A172 (cell line): ENCODE measurements at places on chromosomes 5 and 9. TPM values are rescaled to one million over a fixed set of nuclear protein-coding genes. Genes with fewer than 3 reads are reported as not detected.

GRCh38 chr5:169280286-169280685 is 20.7 kb downstream of the SLIT3 start:
- no peak for DNase-seq

DNA sequence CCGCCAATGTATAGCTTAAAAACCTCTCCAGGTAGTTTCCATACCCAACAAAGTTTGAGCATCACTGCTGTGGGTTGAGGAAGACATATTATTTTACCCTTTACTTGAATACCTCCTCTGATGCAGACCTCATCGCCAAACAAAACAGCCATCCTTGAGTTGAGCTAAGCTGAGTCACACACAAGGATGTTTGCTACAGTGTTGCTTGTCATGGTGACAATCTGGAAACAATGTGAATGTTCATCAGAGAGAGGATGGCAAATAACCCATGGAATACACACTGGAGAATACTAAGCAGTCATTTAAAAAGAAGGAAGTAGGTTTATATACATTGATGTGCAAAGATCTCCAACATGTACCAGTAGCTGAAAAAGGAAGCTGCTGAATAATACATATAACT is 41.1 kb upstream of the TCF7 start:
- DNase-seq, result no peak

DNA sequence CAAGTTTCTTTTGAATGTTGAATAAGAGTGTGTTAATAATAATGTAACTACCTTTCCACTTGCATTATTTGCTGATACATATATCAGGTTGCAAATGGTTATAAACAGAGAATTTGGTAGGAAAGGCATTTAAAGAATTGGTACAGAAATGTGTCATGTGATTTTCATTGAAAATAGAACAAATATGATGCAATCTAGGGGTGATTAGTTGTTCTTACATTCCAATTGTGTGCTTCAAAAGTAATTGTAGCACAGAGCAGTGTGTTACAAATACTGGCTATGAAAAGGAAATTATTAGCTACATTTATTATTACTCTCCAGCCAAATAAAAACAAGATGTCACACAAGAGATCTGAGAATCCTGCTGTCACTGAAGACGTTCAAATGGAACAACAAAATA is 61.8 kb upstream of the PRDM9 start:
- no peak for DNase-seq

GRCh38 chr5:34929720-34930461 is 532 bp downstream of the DNAJC21 start:
- DNase-seq, result peak; percentile 80

- peak; percentile 85 for DNase-seq
Measured at GRCh38 chr9:108468364-108468763, 387.4 kb downstream of the ACTL7B start.

DNA sequence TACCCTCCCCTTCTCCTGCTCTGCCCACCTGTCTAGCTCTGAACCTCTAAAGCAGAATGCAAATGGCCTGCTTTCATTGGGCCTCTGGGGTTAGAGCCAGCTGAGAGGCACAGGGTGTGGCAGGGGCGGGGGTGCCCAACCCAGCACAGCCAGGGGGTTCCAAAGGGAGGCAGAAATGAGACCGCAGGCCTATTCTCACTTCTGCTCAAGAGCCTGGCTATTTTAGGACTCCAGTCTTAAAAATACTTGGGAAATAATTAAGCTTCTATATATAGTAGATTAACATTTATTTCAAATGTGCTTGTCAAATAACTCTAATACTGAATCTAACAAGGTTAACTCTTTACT is 5.7 kb downstream of the QSOX2 start:
- no peak for DNase-seq

GRCh38 chr5:150209099-150209635 is 19.3 kb downstream of the SLC6A7 start:
- DNase-seq, result peak; percentile 80

DNA sequence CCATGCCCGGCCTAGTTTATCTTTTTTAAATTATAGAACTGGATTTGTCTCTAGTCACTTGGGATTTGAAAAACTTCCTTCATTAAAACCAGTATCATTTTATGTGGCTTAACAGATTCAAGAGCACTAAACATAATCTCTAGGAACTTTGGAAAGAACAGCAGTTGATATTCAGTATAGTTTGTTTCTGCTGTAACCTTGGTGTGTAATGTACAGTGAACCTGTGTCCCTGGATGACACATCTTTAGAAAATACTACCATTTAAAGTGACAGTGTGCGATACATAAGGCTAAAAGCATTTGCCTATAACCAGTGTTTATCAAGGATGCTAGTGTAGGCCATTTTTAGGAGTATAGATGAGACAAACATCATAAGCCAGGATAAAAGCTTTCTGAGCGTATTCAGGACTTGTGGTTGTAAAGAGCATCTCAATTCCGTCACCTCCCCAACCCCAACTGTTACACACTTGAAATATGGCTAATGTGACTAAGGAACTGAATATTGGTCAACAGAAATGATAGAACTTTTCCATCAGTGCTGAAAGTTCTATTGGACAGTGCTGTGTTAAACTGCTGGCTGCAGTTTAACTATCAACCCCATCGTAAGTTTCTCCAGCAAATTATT is 4.4 kb downstream of the SNX18 start:
- no peak for DNase-seq

DNA sequence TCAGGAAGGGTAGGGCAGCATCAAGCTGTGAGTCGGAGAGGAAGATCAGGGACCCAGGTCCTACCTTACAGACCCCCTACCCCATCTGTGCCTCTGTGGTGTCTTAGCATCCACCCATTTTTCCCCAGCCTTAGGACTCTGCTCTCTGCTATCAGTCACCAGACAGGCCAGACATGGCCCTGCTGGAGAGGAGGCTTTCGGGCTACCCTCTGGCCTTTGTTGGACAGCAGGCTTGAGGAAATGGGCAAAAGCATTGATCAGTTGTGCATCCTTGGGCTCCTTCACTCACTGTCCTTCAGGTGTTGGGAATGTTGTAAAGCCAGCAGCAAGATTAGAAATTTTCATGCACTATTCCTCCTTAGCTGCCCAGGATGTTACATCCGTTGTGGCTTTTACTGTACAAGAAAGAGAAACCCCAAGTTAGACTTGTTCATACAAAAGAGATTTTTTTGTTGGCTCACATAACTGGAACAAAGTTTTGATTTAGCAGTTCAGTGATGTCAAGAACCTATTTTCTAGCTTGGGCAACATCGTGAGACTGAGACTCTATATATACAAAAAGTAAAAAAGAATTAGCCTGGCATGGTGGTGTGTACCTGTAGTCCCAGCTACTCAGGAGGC is 17.4 kb upstream of the TNFAIP8 start:
- DNase-seq, result no peak

SLC6A19 gene
- not detected in 2 replicates for total RNA-seq
